ENCODE measurements at places on chromosomes 7 and 10. TPM values are rescaled to one million over a fixed set of nuclear protein-coding genes. Genes with fewer than 3 reads are reported as not detected.
A peak's percentile ranks its signal among the peaks of the same experiment; 100 is the strongest.

DNA sequence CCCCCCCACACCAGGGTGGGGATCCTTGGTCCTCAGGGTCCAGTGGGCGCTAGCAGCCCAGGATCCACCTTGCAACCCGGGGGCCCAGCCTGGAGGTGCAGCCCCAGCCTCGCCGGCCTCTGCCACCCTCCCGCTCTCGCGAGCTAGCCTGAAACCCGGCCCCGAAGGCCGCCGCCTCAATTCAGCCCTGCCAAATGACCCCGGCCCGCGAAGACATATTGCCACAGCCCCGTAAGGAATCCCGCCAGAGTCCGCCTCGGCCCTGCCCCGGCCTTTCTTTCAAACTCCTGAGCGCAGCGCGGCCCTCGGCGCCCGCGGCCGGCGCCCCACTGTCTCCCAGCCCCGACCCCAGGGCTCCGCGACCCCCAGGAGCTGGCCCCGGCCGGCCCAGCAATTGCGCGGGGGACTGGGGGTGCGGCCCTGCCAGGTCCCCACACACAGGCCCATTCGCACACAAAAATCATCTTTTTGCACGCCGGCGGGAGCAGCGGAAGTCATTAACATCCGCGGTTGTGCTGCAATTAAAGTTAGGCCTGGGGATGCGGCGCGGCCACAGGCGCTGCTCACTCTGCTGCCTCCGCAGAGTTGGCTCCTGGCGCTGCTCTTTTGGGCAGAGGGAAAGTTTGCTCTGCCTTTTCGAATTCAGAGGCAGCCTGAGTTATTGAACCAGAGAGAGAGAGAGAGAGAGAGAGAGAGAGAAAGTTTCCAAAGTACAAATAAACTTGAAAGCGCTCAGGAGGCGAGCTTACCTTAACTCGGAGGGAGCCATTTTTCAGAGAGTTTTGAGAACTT, 4.0 kb downstream of the HOXA5 start:
- DNase-seq: no peak

DNA sequence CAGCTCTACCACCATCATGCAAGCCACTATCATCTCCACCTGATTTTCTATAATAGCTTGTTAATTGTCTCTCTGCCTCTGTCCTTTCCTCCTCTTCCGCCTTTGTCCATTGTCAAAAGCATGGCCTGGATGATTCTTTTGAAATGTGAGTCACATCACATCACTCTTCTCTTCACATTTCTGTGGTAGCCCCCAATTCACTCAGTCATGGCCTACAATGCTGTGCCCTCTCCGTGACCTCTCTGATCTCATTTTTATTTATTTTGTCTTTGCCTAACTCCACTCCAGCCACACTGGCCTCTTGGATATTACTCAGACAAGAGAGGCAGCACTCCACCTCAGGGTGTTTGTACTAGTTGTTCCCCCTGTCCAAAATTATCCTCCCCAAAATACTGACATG, 4.9 kb upstream of the ABCB4 start:
- DNase-seq: no peak

- no peak for DNase-seq
These were observed 81.1 kb downstream of the PRTFDC1 start for GRCh38 chr10:24871011-24871935.

The NRCAM gene
- 2.5 TPM for total RNA-seq

The ZNF804B gene
- not detected for total RNA-seq

- no peak for DNase-seq
These were observed 690.4 kb upstream of the NRP1 start for GRCh38 chr10:34024693-34025425.

DNA sequence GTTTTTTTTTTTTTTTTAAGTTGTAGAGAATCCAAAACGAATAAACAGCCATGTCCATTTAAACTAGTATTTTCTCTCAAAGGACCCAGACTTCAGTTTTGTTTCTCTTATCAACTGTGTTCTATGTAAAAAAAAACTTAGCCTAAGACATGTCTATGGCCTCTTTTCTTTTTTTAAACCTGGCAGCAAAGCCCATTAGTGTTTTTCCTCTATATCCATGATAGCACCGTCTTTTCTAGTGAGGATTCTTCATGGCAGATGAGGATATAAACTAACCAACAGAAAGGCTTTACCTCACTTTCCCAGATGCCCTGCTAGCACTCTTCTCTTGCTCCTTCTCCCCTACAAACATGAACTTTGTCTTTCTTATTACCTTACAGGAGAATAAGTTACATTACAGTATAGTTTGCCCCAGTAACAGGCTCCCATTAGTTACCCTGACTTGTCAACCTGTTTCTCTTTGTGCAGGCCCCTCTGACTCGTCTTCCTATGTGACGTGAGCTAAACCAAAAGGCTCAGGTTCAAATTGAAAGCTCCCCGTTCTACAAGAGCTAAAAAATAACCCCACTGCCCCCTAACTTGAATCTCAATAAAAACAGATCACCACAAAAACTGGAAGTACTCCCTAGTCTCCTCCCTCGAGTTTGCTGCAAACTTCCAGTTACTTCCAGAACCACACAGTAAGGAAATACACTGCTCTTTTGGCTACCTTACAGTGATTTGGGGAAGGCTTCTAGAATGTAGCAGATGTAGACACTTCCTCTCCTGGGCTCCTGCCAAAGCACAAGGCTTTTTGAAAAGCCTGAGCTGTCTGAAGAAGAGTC, 20.1 kb downstream of the P4HA1 start:
- peak; percentile 10 for DNase-seq

The CALY gene
- not detected for total RNA-seq

GRCh38 chr10:70292004-70292403, 8.2 kb upstream of the NPFFR1 start:
- no peak for DNase-seq

The PCGF6 gene
- 15.2 TPM for total RNA-seq

The TMEM184A gene
- total RNA-seq: not detected

- no peak for DNase-seq
These were observed 104.8 kb downstream of the PPP1R3C start for GRCh38 chr10:91528080-91528479.

GRCh38 chr7:106570948-106571418, 90.0 kb downstream of the CCDC71L start:
- no peak for DNase-seq

DNA sequence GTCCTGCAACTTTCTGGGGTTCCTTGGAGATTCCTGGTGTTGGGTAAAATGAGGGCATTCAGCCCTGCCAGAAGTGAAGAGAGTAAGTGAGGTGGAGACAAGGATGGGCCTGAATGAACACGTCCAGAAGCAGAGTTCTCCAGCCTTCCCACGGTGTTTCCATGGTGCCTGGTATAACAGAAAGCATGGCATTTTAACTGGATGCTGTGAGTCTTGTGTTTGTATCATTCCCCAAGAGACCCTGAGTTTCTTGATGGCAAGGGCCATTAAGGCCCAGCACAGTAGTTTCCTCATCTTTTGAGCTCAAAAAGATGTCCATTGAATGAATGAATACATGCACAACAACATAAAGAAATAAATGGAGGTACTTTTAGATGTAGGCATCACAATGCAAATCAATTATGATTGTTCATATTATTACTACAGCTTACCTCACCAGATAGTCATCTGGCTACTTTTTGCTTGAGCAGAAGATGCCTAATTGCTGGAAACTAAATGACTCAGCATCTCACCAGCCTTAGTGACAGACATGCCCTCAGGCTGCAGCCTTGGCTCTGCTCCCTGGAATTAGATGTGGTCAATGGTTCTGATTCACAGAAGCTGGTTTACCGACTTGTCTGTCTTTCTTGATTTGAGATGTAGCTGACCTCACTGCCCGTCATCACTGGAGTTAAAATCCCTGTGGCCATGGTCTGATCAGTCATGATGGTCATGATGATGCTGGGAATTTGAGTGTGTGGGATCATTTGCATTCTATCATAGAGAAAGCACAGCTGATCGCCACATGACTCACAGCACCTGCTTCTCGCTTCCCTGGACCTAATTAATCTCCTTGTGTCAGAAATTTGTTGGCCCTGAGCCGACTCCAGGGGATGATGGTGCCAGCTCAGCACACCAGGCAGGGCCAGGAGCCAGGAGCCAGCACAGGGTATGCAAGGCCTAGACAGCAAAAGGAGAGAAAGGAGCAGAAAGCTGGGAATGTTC, 83.9 kb downstream of the CXCL12 start:
- peak; percentile 66 for DNase-seq

DNA sequence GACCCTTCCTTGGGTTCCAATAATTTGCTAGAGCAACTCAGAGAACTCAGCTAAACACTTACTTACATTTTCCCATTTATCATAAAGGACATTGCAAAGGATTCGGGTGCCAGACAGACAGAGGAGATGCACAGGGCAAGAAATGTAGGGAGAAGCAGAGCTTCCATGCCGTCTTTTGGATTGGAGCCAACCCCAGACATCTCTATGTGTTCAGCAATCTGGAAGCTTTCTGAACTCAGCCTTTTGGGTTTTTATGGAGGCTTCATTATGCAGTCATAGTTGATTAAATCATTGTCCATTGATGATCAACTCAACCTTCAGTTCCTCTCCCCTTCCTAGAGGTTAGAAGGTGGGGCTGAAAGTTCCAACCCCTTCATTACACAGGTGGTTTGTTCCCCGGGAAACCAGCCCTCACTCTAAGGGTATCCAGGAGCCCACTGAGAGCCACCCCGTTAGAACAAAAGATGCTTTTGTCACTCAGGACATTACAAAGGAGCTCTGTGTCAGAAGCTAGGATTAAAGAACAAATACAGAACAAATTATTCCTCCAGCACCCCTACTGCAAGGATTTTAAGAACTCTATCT, 211.9 kb upstream of the VSTM2A start:
- no peak for DNase-seq

The MUC12 gene
- total RNA-seq: 1.6 TPM

- DNase-seq: no peak
These were observed 57.9 kb downstream of the STK32C start for GRCh38 chr10:132249824-132250375.

- DNase-seq: no peak
These were observed 67.8 kb downstream of the ZNRF2 start for GRCh38 chr7:30352169-30352568.

- DNase-seq: no peak
These were observed 581 bp upstream of the GLCCI1 start for GRCh38 chr7:7967886-7968543.

The SPDYE2 gene
- total RNA-seq: not detected

- peak; percentile 66 for DNase-seq
These were observed 443 bp downstream of the RNF32 start for GRCh38 chr7:156640949-156641485.

DNA sequence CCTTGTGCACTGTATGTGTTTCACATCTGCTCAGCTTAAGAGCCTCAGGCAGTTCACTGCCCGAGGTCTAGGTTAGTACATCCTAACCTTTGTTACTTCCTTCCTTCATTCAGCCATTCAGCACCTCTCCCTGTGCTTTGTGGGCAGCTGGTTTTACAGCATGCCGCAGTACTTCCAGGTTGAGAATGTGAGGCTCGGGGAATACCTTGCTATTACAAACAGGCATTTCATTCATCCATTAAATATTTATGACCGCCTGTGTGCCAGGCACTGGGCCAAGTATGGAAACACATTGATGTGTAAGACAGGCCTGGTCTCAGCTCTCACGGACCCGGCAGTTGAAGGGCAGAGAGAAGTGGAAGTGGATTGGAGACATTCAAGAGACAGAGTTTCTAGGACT, 82.4 kb downstream of the SHH start:
- no peak for DNase-seq

The LANCL2 gene
- 9.5 TPM for total RNA-seq

DNA sequence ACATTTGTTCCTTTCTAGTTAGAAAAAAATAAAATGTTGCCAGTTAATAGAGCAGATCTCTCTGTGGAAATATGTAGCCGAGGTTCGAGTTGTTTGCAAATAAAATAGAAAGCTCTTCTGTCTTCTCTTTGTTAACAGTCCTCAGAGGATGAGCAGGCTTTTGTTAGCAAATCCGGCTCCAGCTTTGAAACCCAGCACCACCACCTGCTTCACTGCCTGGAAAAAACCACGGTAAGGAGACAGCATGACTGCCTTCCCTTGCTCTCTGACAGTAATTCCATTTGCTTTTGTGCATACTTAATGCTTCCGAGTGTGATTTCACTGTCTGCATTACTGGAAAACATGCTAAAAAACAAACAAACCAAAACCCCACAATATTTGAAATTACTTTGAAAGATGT, 115.6 kb downstream of the TSPAN12 start:
- no peak for DNase-seq

GRCh38 chr10:88076027-88076880, 212.8 kb downstream of the PTEN start:
- DNase-seq: no peak

GRCh38 chr7:114051871-114052331, 133.1 kb upstream of the PPP1R3A start:
- no peak for DNase-seq

- DNase-seq: no peak
These were observed 151.0 kb upstream of the PRSS1 start for GRCh38 chr7:142598297-142598696.

DNA sequence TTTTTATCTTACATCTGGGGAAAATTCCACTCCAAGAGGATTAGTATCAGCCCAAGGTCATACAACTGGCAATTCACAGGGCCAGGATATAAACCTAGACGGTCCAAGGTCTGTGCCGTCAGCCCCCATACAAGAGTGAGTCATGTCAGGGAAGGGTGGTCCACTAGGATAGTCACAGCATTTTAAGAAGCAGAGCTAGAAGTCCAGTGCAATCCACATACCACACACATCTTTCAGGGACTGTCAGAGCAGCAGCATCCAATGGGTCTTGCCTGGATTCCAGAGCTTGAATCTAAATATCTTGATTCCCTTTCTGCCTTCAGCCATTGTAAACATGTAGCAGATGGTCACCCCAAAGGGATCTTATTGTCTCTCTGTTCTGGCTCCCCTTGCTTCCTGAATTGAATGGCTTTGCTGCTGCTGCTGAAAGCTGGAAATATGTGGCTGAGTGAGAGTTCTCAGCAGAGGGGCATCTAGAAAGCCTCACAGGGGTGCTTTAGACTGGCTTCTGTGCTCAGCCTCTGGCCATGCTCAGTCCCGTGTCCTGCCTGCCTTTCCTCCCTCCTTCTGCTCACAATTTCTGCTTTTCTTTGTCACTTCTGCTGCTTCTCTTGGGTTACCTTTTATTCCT, 9.9 kb upstream of the OR6V1 start:
- no peak for DNase-seq

DNA sequence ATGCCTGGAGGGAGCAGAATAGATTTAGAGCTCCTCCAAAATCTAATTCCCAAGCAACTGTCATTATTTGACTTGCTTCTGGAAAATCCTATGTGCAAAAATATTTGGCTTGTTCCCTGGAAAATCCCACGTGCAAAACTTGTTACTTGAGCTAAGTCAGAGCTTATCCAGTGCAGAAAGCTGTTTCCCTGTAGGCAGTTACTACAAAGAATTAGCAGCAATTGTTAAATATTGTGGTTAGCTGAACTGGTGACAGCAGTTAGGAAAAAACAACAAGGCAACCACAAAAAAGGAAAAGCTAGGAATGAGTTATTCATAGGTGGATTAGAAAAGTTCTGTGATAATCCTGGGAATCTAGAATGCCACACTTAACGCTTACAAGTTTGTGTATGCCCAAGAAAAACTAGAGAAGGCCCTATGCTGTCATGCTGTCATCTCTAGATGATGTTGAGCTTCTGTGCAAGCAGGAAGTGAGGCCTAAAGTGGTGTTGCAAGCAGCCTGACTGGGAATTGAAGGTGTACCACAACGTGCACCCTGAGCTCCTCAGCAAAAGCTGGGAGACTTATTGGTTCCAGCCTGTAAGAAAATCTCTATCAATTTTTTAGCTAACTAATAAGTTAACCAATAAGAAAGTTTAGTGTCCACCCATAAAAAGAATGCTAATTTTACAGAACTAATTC, 738.6 kb upstream of the LRRTM3 start:
- no peak for DNase-seq

GRCh38 chr7:142301923-142302550, 44.2 kb upstream of the PRSS58 start:
- no peak for DNase-seq

Measured in activated T-cell treated with anti-CD3 and anti-CD28 coated beads, Interleukin-2, amount 50 U/mL, for 72 hours (primary cell).